Hepatocyte (in vitro differentiated cells): ENCODE measurements at places on chromosomes 1 and 21.
A peak's percentile ranks its signal among the peaks of the same experiment; 100 is the strongest.

DNA sequence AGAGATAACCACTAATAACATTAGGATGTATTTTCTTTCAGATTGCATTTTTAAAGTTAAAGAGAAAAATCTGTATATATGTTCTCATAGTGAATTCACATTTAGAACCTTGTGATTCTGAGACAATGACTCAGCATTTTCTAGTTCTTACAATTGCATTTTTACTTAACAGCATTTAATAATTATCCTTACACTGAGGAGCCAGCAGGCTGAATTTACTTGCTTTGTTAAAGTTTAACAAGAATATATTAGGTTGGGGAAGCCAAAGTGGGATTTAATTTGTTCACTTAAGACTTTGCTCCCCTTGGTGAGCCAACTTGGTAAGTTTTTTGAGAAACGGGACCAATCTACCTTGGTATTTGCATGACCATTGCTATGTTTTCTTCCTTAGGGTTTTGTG is 4.5 kb downstream of the PATJ start:
- DNase-seq: peak; percentile 19

GRCh38 chr1:155050560-155051341 is at the start of gene ADAM15:
Gene ADAM15 (plus strand): TSS chr1:155051316. CDS start chr1:155051387, 71 bp downstream.
- peak; percentile 93 for DNase-seq

GRCh38 chr1:16175610-16176553 is 20.0 kb upstream of the EPHA2 start:
- DNase-seq: peak; percentile 88

DNA sequence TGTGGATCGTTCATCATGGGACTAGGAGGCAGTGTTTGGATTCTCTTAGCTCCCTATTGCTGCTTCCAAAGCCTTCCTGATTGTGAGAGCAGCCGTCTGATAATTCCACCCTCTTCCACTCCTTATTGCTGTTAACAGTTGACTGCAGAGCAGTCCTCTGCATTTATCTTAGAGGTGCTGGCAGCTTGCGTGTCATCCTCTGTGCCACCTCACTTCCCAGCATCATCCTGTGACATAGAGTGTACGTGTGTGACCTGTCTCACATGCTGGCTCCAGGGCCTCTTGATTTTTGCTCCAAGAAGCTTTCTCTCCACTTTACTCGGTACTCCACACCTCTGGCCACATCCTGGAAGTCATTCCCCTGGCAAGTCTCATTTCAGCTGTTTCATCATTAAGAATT is 53.0 kb upstream of the DYNLT5 start:
- DNase-seq: no peak
